ENCODE measurements at places on chromosomes 5 and 9.
A peak's percentile ranks its signal among the peaks of the same experiment; 100 is the strongest.

DNA sequence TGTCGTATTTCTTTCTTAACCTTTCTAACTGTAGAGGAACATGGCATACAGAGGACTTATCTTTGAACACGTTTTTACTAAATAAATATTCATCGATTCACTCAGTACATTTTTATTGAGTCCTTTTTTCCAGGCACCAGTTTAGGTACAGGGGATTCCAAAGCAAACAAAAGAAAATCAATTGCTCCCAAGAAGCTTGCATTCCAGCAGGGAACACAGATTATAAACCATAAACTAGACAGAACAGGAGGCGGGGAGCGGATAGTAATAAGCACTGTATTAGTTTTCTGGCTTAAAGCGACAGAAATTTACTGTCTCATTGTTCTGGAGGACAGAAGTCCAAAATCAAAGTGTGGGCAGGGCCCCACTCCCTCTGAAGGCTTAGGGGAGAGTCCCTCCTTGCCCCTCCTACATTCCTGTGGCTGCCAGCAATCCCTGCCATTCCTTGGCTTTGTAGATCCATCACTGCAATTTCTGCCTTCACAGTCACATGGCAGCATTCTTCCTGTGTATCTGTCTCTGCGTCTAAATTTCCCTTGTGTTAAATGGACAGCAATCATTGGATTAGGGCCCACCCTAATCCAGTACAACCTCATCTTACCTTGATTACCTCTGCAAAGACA, 115.5 kb downstream of the COL23A1 start:
- no peak for DNase-seq

DNA sequence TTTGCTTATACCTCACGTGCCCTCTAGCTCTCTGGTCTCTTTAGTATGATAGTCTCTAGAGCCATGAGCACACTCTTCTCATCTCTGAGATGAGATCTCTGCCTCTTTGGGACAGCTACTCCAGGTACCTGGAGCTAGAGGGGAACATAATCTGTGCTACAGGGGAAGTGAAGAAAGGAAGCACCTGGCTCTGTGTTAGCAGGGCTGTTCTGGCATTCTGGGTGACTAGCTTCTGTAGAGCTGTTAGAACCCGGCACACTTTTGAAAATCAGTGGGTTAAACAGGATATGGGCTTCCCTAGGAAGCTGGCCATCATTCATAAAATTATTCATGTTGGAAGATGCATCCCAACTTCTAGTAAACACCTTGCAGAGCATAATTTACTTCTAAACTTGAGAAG, 224.8 kb downstream of the MCTP1 start:
- DNase-seq, result no peak

DNA sequence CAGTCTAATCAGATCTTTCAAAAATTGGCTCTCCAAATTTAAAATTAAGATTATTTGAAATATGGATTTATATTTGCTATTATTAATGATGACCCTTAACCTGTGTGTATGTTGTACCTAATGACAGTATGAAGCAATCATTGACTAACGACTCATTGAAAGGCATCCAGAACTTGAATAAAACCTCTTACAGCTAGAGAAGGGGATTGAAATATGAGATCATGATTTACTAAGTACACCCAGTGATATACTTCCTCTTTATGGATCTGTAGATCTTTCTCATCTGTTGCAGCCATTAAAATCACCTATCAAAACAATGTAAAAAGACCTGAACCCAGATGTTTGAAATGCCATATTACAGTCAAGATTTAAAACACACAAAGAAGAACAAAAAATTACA, 126.5 kb downstream of the RPS23 start:
- no peak for DNase-seq

DNA sequence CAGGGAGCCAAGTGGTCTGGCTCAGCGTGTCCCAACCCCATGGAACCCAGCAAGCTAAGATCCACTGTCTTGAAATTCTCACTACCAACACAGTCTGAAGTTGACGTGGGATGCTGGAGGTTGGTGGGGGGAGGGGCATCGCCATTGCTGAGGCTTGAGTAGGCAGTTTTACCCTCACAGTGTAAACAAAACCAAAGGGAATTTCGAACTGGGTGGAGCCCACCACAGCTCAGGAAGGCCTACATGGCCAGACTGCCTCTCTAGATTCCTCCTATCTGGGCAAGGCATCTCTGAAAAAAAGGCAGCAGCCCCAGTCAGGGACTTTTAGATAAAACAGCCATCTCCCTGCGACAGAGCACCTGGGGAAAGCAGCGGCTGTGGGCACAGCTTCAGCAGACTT, 17.1 kb upstream of the FBXL17 start:
- no peak for DNase-seq

DNA sequence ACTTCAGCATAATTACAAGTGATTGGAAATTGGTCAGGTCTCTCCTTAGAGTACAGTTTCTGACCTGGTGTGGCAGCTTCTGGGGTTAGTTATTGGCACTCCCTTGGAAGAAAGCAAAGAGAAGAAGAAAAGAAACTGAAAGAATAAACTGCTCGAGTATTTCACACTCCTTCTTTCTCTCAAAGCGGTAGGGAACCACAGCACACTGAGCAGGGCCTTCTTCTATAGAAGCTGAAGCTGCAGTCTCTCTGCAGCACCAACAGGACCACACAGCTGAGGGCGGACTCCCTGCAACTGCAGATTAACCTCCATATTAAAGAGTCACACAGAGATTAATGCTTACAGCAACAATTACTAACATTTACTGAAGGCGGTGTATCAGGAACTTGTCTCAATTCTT, 152.0 kb downstream of the TRPM6 start:
- DNase-seq, result no peak

DNA sequence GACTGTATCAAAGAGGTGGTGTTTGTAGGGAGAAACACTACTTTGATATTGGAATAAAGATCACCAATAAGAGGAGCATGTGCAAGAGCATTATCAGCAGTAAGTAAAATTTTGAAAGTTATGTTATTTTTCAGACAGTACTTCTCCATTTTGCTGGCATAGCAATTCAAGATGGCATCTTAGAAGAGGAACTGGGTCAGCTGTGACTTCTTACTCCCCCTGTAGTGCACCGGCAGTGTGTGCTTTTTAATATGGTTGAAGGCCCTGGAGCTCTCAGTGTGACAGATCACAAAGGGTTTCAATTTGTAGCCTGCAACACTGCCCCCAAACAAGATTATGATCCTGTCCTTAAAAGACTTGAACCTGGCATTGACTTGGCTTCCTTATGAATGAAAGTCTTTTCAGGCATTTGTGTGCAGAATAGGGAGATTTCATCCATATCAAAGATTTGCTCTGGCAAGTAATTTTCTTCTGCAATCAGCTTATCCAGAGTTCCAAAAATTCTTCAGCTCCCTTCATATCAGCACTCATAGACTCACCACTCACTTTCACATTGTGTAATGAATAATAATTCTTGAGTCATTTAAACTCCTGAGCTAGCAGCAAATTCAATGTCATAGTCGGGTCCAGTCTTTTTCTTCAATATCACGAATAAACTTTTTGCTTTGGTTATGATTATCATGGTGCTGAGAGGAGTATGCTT, 105.7 kb upstream of the MAMDC2 start:
- no peak for DNase-seq

- DNase-seq, result no peak
Observed at GRCh38 chr5:1226839-1227581, 1.8 kb downstream of the SLC6A18 start.

GRCh38 chr5:116242343-116242742, 157.5 kb downstream of the COMMD10 start:
- DNase-seq, result no peak

DNA sequence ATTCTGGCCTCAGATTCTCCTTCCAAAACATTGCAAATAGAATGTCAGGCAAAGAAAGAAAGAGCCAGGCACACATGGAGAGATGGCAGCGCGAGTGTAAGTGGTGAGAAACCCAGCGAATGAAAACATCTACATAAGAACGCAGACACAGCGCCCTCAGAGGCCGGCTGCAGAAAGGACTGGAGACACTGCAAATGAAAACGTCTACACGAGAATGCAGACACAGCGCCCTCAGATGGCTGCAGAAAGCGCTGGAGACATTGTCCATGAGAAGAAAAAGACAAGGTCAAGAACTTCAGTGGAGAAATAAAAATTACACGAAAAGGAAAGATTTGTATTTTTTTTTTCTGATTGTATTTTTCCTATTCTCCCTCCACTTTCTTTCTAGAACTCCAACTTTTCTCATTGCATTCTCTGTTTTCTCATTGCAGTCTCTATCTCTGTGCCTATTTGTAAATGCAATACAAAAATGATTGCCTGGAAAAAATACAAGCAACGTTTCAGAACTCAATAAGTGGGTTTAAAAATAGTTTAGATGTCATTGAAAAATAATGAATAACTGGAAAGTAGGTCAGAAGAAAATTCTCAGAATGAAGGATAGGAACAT, 117.9 kb upstream of the LPCAT1 start:
- DNase-seq, result peak; percentile 31

- no peak for DNase-seq
Observed at GRCh38 chr9:16571127-16571802, 299.2 kb downstream of the BNC2 start.

GRCh38 chr5:127101533-127101932, 28.2 kb upstream of the C5orf63 start:
- DNase-seq, result no peak

- no peak for DNase-seq
Observed at GRCh38 chr9:133257465-133257956, 17.5 kb downstream of the ABO start.

GRCh38 chr9:134442486-134443173, 116.4 kb downstream of the RXRA start:
- DNase-seq, result no peak

DNA sequence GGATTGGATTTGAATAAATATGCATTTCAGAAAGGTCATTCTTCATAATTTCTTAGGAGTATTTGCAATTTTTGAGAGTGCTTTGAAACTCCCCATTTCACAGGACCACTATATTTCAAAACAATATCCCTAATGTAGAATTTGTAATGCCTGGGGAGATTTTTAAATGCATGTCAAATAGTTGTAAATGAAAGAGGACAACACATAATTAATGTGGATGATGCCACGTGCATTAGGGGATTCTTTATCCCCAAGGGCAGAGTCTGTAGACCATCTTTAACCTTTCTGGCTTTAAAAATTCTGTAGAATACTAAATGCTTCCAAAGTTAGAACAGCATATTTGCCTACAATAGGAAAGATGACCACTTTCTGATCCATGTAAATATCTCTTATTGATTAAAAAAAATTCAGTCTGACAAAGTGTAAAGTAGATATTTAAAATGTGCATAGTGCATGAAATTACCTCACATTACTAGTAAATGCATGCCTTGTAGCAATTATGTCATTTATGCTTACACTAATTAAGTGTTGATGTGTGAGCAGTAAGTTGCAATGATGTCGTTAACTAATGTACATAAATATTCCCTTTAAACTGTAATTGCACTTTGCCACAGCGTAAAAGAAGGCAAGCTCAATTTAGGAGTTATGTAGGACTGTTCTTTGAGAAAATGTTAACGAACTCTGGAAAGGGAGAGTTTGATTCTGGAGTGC, 416.1 kb downstream of the PSAT1 start:
- DNase-seq, result no peak

- no peak for DNase-seq
Observed at GRCh38 chr9:113625486-113625885, 162.0 kb downstream of the RGS3 start.

DNA sequence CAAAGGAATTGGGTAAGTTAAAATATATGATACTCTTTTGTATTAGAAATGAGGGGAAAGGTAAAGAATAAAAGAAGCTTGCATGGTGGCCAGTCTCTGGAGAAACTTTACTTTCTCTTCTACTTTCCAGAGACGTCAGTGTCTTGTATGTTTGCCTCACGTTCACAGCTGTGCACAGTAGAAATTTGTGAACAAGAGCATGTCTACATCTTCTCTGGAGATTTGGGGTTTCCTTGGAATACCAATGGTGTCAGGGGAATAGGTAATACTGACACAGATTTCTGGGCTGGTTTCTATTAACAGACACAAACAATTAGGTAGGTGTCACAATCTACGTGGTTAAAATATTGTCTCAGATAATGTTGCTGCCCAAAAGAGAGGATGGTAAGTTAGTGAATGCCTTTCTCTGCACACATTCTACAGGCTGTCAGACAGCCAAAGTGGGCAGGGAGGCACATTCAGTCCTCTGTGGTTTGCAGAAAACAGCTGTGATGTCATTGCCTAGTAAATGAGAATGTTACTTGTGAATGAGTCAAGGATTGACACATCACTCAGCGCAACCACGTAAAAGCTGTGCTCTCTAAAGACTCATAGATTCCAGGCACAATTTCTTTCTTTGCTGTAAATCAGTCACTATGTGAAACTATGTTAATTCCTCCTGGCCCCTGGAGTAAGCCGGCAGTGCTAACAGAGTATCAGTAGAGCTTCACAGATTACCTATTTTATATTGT, 397.1 kb downstream of the MAN2A1 start:
- no peak for DNase-seq

GRCh38 chr9:115229496-115229895, 111.5 kb upstream of the TNC start:
- DNase-seq, result no peak

DNA sequence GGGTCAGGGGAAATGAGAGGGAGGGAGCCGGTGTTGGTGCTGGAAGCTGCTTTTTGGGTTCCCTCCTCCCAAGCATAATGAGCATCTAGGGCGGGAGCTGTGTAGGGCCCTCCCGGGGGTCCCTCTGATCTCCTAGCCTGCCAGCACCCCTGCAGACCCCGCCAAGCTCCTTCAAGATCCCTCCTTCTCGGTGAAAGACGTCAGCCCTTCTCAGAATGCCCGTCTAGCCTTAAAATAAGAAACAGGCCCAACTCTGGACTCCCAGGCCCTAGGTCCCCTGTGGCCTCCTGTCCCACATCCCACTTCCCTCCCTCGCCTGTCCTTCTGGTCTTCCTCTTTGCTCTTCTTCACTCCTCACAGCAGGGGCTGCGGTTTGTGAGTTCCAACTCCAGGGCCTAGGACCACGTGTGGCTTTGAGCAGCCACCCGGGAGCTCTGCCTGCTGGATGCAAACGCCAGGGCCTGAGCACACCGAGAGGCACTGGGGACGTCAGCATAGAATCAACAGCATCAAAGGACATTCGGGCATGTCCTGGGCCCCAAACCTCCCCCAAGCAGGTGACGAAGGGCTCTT, 8.8 kb upstream of the SCGB3A1 start:
- no peak for DNase-seq

GRCh38 chr5:154078272-154078671, 39.5 kb downstream of the MFAP3 start:
- no peak for DNase-seq

GRCh38 chr5:31393126-31393525, 138.8 kb downstream of the DROSHA start:
- no peak for DNase-seq

GRCh38 chr9:125767349-125767748, 20.2 kb downstream of the PBX3 start:
- no peak for DNase-seq

- no peak for DNase-seq
Observed at GRCh38 chr9:116628716-116629115, 58.4 kb upstream of the TRIM32 start.
